ENCODE measurements at places on chromosomes 13 and 19.

GRCh38 chr19:33472691-33473652 is 48.6 kb downstream of the PEPD start:
- no peak for DNase-seq

DNA sequence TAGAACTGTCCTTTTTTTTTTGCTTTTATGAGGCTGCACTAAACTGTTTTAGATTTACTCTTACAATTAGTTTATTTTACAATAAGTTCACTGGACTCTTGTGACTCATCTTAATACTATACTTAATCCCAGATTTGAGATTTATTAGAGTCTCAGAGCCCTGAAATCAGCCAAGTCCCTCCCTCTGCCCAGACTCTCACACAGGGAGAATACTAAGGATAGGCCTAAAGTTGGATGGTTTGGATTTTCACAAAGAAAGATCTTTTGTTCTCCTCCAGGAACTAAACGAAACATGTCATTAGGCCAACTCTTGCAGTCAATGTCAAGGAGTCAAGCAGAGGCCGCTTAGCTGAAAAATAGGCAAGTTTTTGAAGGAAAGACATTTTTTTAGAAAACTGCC is 42.7 kb upstream of the MIR17HG start:
- no peak for DNase-seq

DNA sequence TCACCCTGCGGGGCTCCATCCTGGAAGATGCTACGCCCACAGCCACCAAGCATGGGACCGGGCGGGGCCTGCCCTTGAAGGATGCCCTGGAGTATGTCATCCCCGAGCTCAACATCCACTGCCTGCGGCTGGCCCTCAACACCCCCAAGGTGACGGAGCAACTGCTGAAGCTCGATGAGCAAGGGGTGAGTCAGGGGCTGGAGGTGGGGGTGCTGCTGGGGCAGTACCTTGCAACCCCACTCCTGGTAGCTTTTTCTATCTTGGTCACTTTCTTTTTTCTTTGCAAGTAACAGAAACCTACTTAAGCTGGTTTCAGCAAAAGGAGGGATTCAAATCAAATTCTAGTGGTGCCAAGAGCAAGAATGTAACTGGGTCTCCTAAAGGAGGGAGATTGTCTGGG is 124.1 kb downstream of the DPF1 start:
- no peak for DNase-seq

GRCh38 chr13:84137292-84137691 is 255.0 kb upstream of the SLITRK1 start:
- peak; percentile 36 for DNase-seq

DNA sequence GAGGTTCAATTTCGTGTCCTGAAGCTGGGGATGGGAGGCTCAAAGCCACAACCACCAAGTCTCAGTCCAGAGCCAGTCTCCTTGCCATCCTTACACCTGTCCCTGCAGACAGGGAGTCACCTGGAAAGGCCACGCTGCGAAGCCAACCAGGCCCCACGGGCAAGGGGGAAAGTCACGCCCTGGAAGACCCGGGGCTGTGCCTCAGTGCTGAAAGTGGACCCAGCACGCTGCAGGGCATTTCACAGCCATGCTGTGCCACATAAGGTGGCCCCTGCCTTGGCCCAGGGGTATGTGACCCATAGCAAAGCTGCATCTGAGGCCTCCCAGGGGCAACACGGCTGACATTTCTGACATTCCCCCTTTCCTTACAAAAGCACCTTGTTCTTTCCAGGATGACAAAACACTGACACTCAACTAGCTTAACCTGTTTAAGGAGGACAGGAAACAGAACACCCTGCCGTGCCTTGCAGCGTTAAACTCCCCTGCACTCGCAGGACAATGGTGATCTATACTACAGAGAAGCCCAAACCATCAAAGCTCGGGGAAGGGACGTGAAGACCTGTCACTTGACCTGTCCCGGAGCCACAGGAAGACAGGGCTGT is 14.8 kb downstream of the CHERP start:
- DNase-seq: no peak

DNA sequence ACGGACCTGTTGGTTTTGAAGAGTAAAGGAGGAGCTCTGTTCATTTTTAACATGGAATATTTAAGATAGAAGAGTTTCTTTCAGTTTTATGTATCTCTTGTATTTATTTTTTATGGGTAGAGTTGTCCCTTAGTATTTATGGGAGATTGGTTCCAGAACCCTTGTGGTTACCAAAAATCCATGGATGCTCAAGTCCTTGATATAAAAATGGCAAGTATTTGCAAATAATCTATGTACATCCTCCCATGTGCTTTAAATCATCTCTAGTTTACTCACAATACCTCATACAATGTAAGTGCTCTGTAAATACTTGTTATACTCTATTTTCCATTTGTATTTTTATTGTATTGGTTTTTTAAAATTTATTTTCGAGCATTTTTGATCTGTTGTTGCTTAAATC is 63.1 kb downstream of the TM9SF2 start:
- no peak for DNase-seq

GRCh38 chr13:113832205-113832604 is 31.7 kb downstream of the GAS6 start:
- DNase-seq: no peak

DNA sequence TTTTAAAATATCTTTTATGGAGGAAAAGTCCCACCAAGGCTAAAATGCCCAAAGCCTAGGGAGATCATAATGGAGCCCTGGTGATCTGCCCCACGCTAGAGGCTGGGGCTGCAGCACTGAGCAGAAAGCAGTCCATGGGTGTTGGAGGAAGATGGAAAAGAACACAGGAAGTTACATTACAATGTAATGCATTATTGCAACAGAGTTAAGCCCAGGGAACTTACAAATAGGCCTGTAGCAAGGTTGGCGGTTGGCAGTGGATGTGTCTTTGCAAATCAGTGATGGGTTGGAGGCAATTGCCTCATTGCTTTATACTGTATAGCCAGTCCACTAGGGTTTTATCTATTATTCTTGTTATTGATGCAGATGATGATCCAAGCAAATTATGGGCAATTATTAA is 399.9 kb downstream of the NDFIP2 start:
- no peak for DNase-seq

- no peak for DNase-seq
Measured at GRCh38 chr19:54424660-54425381, 9.6 kb downstream of the TTYH1 start.
